ENCODE measurements at places on chromosomes 11 and 22. TPM values are rescaled to one million over a fixed set of nuclear protein-coding genes. Genes with fewer than 3 reads are reported as not detected.

FAM76B gene
- 13.1 TPM for total RNA-seq

DNAJB7 gene
- total RNA-seq = not detected

DNA sequence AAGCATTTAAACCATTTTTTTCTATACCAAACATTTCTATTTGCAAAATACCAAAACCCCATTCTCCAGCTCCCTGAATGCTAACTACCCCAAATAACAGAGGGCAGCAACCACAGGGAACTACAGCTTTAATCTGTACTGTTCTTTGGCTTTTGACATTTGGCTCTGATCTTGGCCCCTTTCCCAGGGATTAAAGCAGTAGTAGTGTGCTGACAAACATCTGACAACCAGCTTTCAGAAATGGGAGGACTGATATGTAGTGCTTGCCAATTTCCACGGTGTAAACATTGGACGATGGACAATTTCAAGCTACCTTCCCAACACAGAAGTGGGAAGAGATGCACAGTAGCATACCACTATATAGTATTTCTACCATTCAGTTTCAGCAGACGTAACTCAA, 88.4 kb upstream of the TEAD1 start:
- DNase-seq = peak; percentile 59

DNA sequence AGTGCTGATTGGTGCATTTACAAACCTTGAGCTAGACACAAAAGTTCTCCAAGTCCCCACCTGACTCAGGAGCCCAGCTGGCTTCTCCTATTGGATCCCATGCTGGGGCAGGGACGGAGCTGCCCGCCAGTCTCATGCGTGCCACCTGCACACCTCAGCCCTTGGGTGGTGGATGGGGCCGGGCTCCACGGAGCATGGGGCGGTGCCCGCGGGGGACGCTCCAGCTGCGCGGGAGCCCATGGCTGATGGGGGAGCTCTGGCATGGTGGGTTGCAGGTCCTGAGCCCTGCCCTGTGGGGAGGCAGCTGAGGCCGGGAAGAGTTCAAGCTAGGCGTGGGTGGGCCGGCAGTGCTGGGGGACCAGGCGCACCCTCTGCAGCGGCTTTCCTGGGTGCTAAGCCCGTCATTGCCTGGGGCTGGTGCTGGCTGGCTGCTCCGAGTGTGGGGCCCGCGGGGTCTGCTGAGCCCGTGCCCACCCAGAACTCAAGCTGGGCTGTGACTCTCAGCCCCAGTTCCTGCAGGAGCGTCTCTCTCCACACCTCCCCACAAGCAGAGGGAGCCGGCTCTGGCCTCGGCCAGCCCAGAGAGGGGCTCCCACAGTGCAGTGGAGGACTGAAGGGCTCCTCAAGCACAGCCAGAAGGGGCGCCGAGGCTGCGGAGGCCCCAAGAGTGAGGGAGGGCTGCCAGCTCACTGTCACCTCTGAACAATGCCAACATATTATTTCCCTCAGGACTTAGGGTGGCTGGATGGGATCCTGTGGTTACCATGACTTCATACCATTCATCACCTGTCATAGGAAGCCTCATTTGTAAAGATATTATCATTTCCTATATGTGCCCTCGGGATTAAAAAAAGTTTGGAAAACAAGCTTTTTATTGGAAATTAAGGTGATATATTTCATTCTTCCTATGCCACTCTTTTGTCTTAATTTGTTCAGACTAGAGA, 688.7 kb downstream of the ETS1 start:
- no peak for DNase-seq

GRCh38 chr11:121464352-121464946, 11.7 kb upstream of the SORL1-AS1 start:
- peak; percentile 39 for DNase-seq

GRCh38 chr11:57332694-57333440, 2.8 kb downstream of the SSRP1 start:
- DNase-seq = no peak

DNA sequence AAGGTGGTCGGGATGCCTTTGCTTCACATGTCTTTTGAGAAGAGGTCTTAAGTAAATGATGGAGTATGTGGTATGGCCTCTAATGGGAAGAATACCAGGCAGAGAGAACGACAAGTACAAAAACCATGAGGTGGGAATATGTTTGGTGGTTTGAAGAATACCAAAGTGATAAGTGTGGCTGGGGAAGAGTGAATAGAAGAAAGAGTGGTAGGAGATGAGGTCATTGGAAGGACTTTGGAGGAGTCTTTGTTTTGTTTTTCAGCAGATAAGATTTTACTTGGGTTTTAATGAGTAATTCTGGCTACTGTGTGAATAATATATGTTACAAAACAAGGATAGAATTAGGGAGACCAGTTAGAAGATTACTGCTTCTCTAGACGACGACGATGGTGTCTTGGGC, 515.4 kb downstream of the RAB38 start:
- DNase-seq = no peak

NRIP3 gene
- total RNA-seq = 0.20 TPM

GRM5 gene
- total RNA-seq = not detected

IGLL1 gene
- total RNA-seq = not detected

DNA sequence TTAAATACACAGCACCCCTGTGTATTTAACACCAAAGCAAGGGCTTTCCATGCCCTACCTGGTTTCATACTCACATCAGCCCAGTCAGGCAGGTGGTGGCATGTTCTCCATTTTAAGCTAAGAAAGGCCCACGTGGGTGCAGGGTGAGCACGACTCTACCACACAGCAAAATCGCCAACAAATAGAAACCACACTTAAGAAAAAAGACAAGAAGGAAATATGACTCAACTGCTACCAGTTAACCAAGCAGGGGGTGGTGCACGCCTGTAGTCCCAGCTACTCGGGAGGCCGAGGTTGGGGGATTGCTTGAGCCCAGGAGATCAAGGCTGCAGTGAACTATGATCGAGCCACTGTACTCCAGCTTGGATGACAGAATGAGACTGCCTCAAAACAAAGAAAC, 35.2 kb upstream of the TFIP11 start:
- peak; percentile 23 for DNase-seq

GRCh38 chr11:104091281-104092096, 55.0 kb downstream of the DDI1 start:
- DNase-seq = no peak

SPDYC gene
- total RNA-seq = not detected

DNA sequence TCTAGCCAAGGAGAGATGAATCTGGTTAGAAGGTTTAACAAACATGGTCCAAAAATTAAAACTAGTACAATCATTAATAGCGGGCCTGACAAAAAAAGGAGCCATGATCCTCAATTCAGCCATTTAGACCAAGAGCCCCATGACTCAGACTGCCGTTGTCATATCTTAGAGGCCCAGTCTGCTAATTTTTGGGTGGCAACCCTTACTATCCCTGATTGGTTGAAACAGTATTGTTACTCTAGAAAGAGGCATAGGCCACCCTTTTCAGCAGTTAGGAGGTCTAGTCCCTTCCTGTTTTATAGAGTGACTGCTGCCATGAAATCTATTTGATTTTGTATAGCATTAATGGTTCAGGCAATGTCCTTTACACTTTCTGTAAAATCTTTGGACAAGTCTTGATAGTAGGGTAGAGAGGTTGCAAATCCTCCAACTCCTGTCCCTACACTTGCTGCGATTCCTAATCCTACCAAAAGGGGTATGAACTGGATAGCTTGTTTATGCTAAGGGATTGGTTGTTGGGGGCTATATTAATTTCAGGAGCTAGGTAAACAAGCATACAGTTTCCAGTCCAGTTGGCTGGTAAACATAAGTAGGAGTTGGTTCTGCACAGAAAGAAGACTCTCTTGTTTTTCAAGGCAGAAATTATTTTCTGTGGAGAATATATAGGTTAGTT, 1056.3 kb upstream of the CNTN5 start:
- no peak for DNase-seq

- peak; percentile 72 for DNase-seq
Observed at GRCh38 chr11:35260342-35260985, 121.5 kb downstream of the CD44 start.

GRCh38 chr22:23895599-23896144, 1.5 kb downstream of the MIF start:
- DNase-seq = no peak

GRCh38 chr22:20235389-20235991, 32.6 kb downstream of the RTN4R start:
- no peak for DNase-seq

TRPC6 gene
- 10.7 TPM for total RNA-seq

PRODH gene
- not detected for total RNA-seq

GRCh38 chr22:36863979-36864378, 3.2 kb downstream of the NCF4 start:
- DNase-seq = no peak

- peak; percentile 83 for DNase-seq
Observed at GRCh38 chr11:86800076-86800959, at the start of gene PRSS23. TSS of gene PRSS23 (plus strand) at chr11:86800542. CDS start at chr11:86807644, 7,102 bp downstream.

GRCh38 chr22:39275814-39276439, 31.1 kb upstream of the PDGFB start:
- DNase-seq = no peak

- DNase-seq = no peak
Observed at GRCh38 chr22:21796863-21797262, 61.3 kb upstream of the YPEL1 start.

DNA sequence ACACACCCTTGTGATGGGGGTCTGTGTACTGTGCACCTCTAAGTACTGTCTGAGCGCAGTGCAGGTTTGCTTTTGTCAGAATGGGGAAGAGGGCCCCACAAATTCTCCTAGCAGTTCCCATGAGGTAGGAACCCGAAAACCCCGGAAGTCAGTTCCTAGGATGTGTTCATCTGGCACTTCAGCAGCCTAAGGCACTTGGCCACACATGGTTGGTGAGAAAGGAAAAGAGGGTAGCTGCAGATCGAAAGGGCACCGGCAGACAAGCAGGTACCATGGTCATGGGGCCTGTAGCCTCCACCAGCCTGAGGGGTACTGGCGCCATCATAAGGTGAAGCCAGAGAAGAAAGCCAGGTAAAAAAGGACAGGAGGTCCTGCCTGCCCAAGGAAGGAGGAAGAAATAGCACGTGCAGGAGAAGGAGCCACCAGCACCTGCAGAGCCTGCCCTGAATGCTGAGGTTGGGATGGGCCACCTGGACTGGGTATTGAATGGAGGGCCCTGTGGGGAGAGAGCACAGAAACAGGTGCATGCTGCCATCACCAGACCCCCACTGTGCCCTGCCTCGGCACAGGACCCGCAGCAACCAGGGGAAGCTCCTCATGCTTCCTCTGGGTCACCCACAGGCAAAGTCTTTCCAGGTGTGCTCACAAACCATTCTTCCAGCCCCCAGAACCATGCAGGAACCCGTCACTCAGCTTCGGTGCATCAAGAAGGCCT, 8.1 kb upstream of the CASTOR1 start:
- no peak for DNase-seq

GRCh38 chr22:46881373-46882118, 119.1 kb downstream of the TBC1D22A start:
- no peak for DNase-seq

GRCh38 chr11:45622861-45623260, 42.6 kb downstream of the CHST1 start:
- no peak for DNase-seq

DNA sequence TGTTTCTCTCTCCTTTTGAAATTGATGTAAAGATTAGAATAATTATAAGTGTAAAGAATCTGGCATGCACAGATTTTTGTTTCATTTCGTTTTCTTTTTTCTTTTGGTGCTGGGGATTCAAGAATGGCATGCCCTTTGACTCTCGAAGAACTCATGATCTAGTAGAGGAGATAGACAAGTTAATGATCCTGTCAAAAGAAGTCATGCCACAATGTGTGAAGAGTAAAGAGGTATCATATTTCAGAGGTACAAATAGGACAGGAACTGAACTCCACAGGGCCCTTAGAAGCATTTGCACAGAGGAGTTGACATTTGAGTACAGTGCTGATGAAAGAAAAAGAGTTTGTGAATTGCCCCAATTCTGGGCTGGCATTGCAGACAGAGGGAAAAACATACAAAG, 708.0 kb upstream of the ARHGAP42 start:
- DNase-seq = no peak

- DNase-seq = no peak
Observed at GRCh38 chr11:14150878-14151277, 188.4 kb downstream of the SPON1 start.

ATXN10 gene
- total RNA-seq = 50.6 TPM

- no peak for DNase-seq
Observed at GRCh38 chr11:45001466-45002165, 50.9 kb upstream of the TP53I11 start.
